ENCODE measurements at places on chromosomes 13 and 19. TPM values are rescaled to one million over a fixed set of nuclear protein-coding genes. Genes with fewer than 3 reads are reported as not detected.

- peaks cover 25% of the 10 kb centered on the region for H3K4me1 ChIP-seq
- H3K4me3 ChIP-seq: no peak overlapping the region
- no peak for DNase-seq
- H3K36me3 ChIP-seq: no peaks in the 10 kb centered on the region
- peaks cover 5% of the 10 kb centered on the region for H3K27me3 ChIP-seq
Measured at GRCh38 chr19:7655581-7655980, 13.3 kb upstream of the RETN start.

GRCh38 chr19:38744298-38744681 is at the start of gene CAPN12:
Gene CAPN12 (minus strand): TSS chr19:38744474. CDS start chr19:38744165, 309 bp downstream.
- no peak within 1 kb of the TSS for H3K4me3 ChIP-seq
- DNase-seq: no peak
- peaks cover 3% of the 10 kb centered on the region for H3K4me1 ChIP-seq
- H3K27me3 ChIP-seq: no peaks in the 10 kb centered on the region
- H3K36me3 ChIP-seq: no peaks in the 10 kb centered on the region

DNA sequence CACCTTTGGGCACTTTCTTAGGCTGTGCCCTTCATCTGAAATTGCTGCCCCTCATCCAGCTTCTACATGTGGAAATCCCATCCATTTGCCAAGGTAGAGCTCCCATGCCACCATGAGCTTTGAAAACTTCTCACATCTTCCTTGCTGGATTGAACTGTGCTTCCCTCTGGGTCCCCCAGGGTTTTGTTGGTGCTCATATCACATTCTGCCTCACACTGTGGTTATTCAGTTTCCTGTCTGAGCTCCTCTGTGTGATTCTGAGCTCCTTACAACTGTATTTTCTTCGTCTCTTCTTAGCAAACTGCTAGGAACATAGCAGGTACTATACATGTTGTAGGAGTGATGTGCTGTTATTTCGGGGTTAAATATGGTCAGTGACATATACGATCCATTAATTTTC is 74.9 kb upstream of the KL start:
- no peak overlapping the region for H3K4me3 ChIP-seq
- DNase-seq: no peak
- no peaks in the 10 kb centered on the region for H3K36me3 ChIP-seq
- H3K27me3 ChIP-seq: no peaks in the 10 kb centered on the region
- H3K4me1 ChIP-seq: no peaks in the 10 kb centered on the region

DNA sequence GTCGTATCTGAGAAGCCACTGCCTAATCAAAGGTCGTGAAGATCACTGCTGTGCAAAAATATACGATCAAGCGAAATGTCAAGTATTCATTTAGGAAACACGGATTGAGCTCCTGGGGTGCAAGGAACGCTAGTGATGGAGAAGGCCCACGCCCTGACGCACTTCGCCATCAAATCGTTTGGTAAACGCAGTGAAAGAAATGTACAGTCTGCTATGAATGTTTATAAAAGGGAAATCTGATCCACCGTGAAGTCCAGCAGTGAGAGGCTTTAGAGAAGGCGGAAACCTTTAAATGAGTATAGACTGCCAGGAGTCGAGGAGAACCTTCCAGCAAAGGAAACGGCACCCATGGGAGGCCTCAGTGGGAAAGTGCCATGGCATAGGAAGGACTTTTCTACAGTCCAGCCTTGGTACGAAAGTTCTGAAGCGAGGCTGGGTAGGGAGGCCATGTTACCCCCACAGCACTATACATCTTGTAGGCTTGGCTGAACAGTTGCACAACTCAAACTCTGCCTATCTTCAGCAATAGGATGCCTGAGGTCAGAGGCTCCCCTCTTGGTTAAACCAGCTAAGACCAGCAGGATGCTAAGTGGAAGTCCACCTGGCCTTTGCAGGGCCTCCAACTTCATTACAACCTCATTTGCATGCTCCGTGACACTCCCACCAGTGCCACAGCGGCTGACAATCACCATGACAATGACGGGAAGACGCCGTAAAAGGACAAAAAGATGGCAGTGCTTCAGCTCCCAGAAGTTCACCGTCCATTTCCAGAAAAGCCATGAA is 20.4 kb downstream of the PCID2 start:
- H3K36me3 ChIP-seq: peaks cover 21% of the 10 kb centered on the region
- H3K4me1 ChIP-seq: peaks cover 7% of the 10 kb centered on the region
- no peak for DNase-seq
- no peak overlapping the region for H3K4me3 ChIP-seq
- H3K27me3 ChIP-seq: no peaks in the 10 kb centered on the region

DNA sequence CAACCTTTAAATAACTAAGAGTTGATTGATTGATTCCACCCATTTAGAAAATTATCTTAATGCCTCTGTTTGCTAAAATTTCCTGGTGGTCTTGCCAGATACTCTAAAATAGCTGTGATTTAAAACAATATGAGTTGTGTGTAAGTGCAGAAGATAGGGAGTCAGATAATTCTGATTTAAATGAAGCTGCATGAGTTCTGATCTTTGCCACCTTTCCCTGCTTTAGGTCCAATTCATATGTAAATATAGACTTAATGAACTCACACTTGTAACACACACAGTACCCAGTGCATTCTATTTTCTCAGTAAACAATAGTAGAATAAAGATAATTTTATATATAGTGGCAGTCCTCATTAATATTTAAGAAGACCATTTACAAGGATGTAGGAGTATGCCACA is 981.8 kb downstream of the SLITRK1 start:
- H3K27ac ChIP-seq: no peak overlapping the region
- no peak for DNase-seq
- H3K27me3 ChIP-seq: no peaks in the 10 kb centered on the region
- H3K36me3 ChIP-seq: no peaks in the 10 kb centered on the region

Gene TNNT1
- polyA plus RNA-seq: not detected
